ENCODE measurements at places on chromosomes 3 and 15. TPM values are rescaled to one million over a fixed set of nuclear protein-coding genes. Genes with fewer than 3 reads are reported as not detected.
A peak's percentile ranks its signal among the peaks of the same experiment; 100 is the strongest.

ARL14 gene
- total RNA-seq, result not detected

- no peak for DNase-seq
- H3K4me1 ChIP-seq, result peaks cover 3% of the 10 kb centered on the region
- H3K36me3 ChIP-seq, result no peaks in the 10 kb centered on the region
- H3K4me3 ChIP-seq, result no peak overlapping the region
- H3K27ac ChIP-seq, result no peak overlapping the region
These were observed 81.8 kb downstream of the USP13 start for GRCh38 chr3:179734497-179735281.

DNA sequence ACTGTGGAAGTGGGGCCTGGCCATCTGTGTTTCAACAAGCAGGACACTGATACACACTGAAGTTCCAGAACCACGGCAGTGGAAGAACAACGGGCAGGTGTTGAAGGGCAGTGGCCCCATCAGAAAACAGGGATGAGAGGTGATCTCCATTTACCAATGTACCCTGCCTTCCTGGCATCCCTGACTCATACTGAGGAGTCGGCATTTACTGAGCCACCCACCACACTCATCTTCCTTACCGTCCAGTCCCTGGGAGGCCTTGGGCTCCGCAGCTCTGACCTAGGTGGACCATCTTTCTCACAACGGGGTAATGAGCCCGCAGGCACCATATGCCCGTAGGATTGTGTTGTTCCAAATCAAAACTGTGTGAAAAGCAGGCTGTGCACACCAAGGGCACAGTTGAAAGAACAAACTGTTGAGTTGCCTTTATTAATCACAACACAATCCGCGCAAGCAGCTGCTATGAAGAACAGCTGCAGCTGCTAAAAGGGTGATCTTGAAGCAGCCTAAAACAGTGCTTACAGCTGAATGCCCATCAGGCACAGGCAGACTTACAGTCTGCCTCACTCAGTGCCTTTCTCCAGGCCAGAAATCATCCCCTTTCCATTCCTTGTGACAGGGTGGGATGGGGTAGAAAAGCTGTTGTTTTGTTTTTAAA lies 12.9 kb downstream of the MB21D2 start:
- no peaks in the 10 kb centered on the region for H3K27me3 ChIP-seq
- peaks cover 30% of the 10 kb centered on the region for H3K4me1 ChIP-seq
- no peak overlapping the region for H3K4me3 ChIP-seq
- peaks cover 7% of the 10 kb centered on the region for H3K36me3 ChIP-seq
- no peak for DNase-seq

DNA sequence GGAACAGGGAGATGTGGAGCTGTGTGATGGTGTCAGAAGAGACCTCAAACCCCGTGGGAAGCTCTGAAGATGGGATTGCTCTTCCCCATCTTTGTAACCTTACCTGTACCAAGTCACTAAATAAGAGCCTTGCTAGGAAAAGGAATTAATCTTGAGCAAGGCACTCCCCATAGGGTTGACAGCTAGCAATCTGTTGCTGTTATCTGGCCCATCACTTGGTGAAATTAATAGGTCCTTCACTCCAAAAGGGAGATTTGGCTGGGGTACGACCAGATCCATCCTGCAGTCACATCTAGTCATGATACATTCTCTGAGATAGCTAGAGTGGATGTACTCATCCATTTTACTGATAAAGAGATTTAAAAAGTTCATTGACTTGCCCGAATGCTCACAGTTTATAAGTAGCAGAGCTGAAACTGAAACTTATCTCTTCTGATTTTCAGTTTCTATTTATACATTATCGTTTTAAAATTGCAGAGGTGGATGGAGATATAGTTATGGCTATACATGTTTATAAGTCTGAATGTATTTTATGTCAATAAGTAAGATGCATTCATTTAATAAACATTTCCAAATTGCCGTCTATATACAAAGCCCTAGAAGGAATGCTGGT lies 299.1 kb upstream of the MCTP2 start:
- H3K27me3 ChIP-seq, result no peaks in the 10 kb centered on the region
- H3K4me3 ChIP-seq, result no peak overlapping the region
- no peaks in the 10 kb centered on the region for H3K36me3 ChIP-seq
- no peak for DNase-seq
- H3K4me1 ChIP-seq, result peaks cover 12% of the 10 kb centered on the region

GRCh38 chr15:100981086-100981485 lies 61.9 kb downstream of the LRRK1 start:
- H3K27ac ChIP-seq, result no peak overlapping the region
- no peak for DNase-seq
- H3K4me1 ChIP-seq, result no peaks in the 10 kb centered on the region
- no peaks in the 10 kb centered on the region for H3K36me3 ChIP-seq
- no peak overlapping the region for H3K4me3 ChIP-seq

- no peaks in the 10 kb centered on the region for H3K36me3 ChIP-seq
- no peaks in the 10 kb centered on the region for H3K27me3 ChIP-seq
- H3K4me1 ChIP-seq, result peaks cover 45% of the 10 kb centered on the region
- H3K4me3 ChIP-seq, result peak overlapping the region; percentile 59
- DNase-seq, result peak; percentile 92
These were observed 5.6 kb upstream of the FEM1B start for GRCh38 chr15:68271854-68272471.

GRCh38 chr15:34240537-34240936 lies 15.7 kb downstream of the EMC4 start:
- H3K27me3 ChIP-seq, result no peaks in the 10 kb centered on the region
- H3K27ac ChIP-seq, result peak overlapping the region; percentile 84

- no peak overlapping the region for H3K27ac ChIP-seq
- no peak overlapping the region for H3K4me3 ChIP-seq
- H3K4me1 ChIP-seq, result peaks cover 22% of the 10 kb centered on the region
- H3K36me3 ChIP-seq, result no peaks in the 10 kb centered on the region
- H3K27me3 ChIP-seq, result no peaks in the 10 kb centered on the region
These were observed 23.2 kb downstream of the LIPC start for GRCh38 chr15:58454950-58455401.

Measured in GM23248 (cell line).